ENCODE measurements at places on chromosomes 2 and 18.

DNA sequence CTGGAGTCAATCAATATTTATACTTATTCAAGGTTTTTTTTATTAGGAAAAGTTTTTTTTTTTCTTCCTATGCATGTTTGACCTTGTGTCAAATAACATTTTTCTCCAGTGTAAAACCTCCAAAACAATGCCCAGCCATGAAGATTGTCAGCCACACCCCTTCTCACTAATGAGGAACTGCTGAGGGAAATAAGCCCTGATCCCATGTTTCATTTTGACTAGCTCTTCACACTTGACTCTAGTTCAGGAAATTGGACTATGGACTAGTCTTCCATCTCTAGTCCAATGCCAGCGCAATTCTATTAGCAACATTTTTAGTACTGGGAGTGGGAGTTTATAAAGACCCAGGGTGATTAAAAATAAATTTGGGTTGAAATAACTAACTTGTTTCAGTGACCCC is 275.6 kb upstream of the CXCR4 start:
- no peak for DNase-seq

DNA sequence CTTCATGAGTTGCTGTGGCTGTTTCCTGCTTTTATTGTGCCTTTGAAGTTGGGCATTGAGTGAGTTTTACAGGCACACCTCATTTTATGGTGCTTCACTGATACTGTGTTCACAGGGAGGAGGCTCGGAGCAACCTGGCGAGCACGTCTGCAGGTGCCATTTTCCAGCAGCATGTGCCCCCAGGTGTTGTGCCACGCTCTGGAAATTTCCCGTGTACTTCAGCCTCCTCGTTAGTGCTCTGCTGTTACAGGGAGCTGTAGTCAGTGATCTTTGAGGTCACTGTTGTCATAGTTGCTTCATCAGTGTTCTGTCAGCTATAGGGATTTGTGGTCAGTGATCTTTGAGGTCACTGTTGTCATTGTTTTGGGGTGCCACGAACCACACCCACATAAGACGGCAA is 20.1 kb downstream of the CTDP1 start:
- DNase-seq = no peak

GRCh38 chr2:123864416-123864815 is 160.7 kb upstream of the CNTNAP5 start:
- no peak for DNase-seq

DNA sequence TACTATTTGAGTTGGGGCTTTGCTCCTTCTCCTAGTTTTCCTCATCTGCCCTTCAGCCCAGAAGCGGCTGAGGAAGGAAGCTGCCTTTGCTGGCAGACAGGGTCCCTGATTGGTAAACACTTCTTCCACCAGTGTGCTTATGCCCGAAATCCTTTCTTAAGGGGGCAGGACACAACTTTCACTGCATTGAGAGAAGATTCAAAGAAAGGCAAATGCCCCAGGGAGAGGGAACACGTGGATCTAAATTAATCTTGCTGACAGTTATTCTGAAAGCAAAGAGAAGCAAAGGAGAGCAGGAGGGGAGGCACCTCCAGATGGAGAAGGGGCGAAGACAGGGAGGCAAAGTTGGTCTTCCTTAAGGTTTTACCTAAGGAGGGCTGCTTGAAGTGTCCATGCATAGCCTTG is 92.1 kb upstream of the EFEMP1 start:
- no peak for DNase-seq

DNA sequence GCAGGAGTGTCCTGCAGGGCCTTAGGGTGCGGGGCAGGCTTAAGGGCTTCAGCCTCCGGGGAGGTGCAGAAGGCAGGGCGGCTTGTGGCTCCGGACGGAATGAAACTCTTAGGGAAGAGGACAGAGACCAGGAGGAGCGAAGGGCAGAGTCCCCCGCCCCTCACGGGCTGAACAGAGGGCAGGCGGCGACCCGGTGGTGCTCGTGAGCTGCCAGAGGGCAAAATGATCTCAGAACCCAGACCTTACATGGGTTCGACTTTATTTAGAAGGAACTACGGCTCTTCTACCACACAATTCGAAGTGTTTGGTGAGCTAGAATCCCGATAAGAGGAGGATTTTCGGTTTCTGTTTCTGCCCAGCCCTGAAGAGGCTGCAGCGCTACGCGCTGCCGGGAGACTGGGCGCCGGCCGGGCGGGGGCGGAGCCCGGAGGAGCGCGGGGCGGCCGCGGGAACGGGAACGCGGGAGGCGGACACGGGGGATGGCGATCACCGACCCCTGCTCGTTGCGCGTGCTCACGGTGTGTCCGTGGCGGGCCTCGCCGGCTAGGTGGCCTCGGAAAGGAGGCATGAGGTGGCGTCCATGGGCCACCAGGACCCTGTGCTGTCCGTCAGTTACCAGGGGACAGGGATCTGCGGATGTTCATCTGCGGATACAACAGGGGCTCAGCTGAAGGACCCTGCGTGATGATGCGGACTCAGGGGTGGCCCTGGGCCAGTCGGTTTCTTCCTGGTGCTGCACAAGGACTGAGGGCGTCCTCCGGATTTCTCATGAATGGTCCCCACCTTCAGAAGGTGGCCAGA is 4.2 kb upstream of the SP100 start:
- peak; percentile 57 for DNase-seq

GRCh38 chr2:75656563-75656962 is 10.0 kb downstream of the MRPL19 start:
- DNase-seq = no peak

GRCh38 chr2:84741182-84741822 is 139.6 kb downstream of the TRABD2A start:
- peak; percentile 12 for DNase-seq

DNA sequence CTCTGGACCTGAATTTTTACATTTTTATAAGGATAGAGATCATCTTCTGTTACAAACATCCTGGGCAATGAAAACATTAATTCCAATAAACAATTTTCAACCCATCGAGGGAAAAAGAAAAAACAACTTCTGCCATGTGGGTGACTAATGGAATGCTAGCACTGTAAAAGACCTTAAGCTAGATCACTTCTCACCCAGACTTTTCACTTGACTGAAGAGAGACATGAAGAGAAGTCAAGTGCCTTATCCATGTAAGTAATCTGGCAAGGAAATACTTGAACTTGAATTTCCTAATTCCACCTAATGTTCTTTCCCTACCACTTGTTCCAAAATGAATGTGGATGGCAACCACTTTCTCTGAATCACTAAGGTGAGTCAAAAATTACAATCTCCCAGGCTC is 98.3 kb upstream of the ACVR1C start:
- no peak for DNase-seq

- no peak for DNase-seq
Observed at GRCh38 chr2:38960609-38961320, 71.1 kb downstream of the ARHGEF33 start.

GRCh38 chr2:65604246-65604645 is 171.8 kb upstream of the SPRED2 start:
- DNase-seq = no peak

DNA sequence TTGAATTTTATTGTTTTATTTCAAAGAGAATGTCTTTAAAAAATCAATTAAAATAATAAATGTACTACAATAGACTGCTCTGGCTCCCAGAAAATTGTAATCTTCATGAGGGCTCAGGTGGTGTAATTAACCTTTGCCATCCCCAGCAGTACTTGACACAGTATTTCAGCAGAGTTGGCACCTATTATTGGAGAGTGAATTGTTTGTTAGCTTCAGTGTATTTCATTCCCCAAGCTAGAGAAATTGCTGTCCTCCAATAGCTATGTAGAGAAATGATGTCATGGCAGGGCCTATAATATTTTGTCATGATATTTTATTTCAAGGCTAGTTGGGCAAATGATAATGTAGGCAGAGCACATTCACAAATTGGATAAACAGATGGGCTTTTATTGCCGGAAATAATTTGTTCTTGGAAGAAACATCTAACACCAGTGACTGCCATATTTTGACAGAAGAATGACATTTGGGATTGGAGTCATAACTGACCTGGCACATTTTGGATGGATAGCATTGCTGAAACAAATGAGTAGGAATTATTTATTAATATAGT is 712.0 kb upstream of the NXPH2 start:
- no peak for DNase-seq

GRCh38 chr18:6835345-6835744 is 105.8 kb downstream of the ARHGAP28 start:
- no peak for DNase-seq
